CD4-positive, alpha-beta T cell treated with Interleukin-17A for 1 hour (primary cell): ENCODE measurements at places on chromosomes 2 and 18.

DNA sequence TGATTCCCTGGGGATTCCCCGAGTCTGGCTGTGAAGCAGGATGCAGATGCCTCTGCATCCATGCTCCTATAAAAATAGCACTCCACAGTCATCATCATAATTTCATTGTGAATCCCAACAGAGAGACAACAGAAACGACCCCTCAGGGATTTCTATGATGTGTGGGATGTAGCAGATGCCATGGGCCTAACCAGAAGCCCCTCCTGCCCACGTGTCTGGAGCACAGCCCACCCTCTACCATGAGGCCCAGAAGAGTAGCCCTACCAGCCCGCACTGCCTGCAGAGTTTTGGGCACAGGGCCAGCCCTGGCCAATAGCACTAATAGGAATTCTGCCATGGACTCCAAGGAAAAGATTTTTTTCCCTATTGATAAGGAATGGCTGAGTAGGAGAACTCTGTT, 66.6 kb downstream of the GYPC start:
- DNase-seq = no peak

DNA sequence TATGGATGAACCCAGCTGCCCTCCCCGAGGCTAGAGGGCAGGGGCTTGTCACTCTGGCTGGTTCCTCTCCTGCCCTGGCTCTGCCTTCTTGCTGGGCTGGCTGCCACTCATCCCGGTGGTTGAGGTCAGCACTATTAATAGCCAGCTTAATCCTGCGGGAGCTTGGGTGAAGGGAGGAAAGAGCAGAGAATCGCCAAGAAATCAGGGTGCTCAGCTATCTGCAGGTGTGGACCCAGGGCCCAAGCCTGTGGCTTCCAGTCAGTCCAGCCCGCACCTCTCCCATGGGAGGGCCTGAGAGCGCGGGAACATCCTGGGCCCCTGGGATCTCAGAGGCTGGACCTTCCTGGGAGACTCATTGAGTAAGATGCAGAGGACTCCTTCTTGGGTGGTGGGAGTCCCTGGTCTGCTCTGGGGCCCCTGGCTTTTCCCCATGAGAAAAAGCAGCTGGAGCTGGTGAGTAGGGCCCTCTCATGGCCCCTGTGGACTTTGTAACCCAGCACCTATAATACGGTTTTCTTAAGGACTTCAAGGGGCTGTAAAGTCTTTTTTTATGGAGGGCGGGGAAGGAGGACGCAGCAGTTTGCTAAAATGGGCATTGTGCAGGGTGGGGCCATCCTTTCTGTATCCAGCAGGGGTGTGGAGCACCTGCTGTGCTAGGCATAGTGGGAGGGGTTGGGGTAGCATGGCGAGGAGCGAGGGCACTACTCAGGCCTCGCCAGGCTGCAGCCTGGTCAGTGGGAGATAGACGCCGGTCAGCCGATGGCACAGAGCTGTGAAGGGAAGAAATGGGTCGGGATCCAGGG, 27.4 kb upstream of the CNNM3 start:
- DNase-seq = no peak

DNA sequence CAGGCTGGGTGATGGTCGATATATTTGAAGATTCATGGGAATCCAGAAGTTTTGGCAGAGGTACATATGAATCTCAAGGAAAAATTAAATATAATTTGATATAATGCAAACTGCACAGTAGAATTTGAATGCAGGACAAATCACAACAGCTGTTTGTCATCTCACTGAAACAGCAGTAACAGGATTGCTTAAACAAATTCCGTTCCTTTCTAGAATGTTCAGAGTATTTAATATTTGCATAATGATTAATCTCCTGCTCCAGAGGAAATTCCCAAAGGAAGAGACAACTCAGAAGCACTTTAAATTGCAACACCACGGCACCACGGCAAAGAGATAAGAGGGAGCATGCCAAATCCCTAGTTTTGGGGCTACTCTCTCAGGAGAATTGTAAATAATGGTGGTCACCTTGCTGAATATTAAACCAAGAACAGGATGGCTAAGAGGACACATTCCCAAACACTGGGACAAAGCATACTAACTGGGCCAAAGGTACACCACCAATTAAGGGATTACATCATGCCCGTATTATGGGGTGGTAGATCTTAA, 67.8 kb upstream of the MAP4K3 start:
- no peak for DNase-seq

GRCh38 chr2:160916300-160916699, 243.9 kb upstream of the TANK start:
- no peak for DNase-seq

DNA sequence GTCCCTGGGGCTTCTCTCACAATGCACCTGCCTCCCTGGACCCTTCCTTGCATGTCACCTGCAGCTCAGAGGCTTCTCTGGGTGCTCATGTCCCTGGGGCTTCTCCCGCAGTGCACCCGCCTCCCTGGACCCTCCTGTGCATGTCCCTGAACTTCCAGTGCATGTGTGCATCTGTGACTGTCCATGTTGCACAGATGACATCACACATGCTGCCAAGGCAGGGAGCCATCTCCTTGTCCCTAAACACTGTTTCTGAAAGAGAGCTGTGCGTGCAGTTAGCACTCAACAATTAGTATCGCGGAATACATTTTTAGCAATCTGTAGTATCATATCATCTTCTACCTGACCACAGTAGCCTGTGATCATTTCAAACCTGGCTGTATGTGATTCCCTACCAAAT, 216.4 kb upstream of the PXDN start:
- DNase-seq = no peak

DNA sequence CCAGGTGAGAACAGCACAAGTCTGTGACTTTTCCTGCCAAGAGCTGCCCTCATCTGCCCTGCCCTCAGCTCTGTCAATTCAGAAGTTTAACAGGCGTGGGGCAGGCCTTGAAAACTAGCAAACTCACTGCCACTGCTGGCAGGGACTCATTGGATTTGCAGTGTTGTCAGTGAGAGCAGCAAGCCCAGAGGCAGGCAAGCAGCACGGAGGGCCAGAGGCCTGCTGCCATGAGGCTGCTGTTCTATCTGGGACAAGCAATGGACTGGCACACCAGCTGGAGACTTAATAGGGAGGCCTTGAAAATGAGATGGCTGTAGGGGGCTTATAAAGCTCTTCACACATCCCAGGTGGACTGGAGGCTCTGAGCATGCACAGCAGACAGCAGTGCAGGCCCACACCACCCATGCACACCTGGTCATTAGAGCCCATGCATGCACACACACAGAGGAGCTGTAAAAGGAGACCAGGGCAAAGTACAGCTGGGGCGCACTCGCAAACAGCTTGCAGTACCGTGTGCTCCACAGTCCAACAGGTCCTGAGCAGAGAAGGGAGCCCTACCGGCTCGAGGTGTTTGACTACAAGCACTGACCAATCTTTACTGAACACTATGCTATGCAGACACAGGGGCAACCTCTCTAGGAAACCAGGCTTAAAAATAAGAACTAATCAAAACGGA, 28.7 kb downstream of the MGAT4A start:
- no peak for DNase-seq

- DNase-seq = no peak
Observed at GRCh38 chr2:12350821-12351220, 365.9 kb upstream of the TRIB2 start.

DNA sequence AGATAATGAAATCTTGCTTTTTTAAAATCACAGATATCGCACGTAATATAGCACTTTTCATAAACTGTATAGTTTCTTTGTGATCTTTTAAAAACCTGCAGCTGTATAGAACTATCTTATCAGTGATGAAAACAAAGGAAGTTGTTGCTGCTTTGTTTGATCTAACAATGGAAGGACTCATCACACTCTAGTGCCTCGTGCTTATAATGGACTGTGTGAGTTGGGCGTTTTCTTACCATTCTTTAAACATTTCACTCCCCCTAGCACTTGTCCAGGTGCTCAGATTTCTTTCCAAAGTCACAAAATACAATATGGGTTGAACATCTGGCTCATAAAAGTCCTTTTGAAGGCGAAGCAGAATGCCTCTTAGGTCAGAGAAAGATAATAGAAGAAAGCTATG, 94.8 kb upstream of the SPATS2L start:
- no peak for DNase-seq

GRCh38 chr2:73426176-73426575, 40.5 kb downstream of the ALMS1 start:
- DNase-seq = no peak

- no peak for DNase-seq
Observed at GRCh38 chr2:107197594-107198294, 311.8 kb upstream of the ST6GAL2 start.

GRCh38 chr2:106745468-106745867, 140.5 kb downstream of the ST6GAL2 start:
- no peak for DNase-seq

GRCh38 chr2:181268174-181268867, 188.9 kb upstream of the ITGA4 start:
- DNase-seq = no peak

- no peak for DNase-seq
Observed at GRCh38 chr2:136130045-136130444, 12.1 kb upstream of the CXCR4 start.

DNA sequence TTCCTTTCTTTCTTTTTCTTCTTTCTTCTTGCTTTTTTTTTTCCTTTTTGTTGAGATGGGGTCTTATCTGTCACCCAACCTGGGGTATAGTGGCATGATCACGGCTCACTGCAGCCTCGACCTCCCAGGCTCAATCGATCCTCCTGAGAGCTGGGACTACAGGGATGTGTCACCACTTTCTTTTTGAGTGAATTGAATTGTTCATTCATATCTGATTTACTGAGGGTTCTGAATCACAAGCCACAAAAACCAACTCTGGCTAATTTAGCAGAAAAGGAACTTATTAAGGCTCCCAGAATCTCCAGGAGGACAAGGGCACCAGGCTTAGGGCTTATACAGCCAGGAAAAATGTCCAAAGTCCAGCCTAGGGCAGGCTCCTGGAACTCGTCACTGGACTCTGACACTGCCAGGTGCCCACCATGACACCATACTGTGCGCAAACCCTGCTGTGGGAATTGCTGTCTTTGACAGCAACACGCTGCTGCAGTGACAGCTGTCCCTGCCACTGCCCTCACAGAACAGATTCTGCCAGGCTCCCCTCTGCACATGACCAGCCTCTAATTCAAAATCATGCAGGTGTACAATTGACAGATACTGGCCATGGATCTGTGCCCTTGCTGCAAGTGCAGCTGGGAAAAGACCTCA, 42.9 kb upstream of the EML6 start:
- no peak for DNase-seq

- DNase-seq = no peak
Observed at GRCh38 chr2:223060201-223060825, 8.3 kb downstream of the KCNE4 start.

DNA sequence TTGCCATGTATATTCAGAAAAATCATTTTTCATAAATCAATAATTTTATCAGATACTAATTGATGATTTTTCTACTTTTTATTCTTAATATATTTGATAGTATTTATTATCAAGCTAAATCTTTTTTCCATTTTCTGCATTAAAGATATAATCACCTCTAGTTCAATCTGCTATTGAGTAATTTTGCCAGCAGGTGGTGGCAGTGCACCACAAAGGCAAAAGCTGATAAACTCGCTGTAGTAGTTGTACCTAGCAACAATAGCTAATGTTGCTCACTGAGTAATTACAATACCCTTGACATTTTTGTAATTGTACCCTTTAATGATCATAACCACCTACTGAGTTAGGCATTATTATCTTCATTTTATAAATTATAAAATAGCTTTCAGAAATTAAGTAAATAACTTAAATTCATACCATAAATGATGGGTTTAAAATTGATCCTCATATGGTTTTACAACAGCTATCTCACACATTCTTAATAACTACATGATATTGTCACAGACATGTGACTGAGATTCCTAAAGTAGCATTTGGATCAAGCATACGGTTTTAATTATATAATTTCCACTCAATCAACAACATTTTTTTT, 52.0 kb upstream of the CALCRL start:
- DNase-seq = peak; percentile 32

DNA sequence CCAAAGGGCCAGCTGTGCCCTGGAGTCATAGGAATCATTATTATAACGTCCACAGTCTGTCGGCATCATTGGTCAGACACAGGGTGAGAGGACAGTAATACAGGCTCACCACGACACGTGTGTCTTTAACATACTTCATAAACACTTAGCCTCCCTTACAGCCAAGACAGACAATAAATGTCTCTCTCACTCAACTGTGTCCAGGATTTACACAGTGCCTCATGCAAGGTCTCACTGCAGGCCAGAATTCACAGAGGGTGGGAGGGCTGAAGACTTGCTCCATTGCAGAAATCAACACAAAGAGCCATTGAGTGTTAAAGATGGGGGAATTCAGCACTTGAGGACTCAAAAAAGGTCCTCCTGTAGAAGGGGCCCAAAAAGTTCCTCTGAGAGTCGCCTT, 210.5 kb downstream of the BCL2 start:
- no peak for DNase-seq

DNA sequence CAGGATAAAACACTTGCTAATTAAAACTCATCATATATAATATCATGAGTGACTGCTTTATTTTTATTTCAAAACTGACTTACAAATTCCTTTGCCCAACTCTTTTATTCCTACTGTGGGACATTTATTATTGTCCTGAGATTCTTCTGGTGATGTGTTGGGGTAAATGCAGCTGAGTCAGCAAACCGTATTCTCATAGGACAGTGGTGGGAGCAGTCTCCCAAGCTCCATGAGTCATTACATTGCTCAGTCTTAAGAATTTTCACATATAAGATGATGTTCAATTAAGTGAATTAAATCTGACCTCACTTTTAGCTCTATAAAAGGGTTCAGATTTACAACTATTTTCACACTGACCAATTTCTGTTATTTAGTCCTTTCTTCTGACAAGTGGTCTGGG, 1530.7 kb downstream of the LRP1B start:
- no peak for DNase-seq

GRCh38 chr18:32139835-32140283, 48.2 kb downstream of the RNF138 start:
- DNase-seq = no peak

DNA sequence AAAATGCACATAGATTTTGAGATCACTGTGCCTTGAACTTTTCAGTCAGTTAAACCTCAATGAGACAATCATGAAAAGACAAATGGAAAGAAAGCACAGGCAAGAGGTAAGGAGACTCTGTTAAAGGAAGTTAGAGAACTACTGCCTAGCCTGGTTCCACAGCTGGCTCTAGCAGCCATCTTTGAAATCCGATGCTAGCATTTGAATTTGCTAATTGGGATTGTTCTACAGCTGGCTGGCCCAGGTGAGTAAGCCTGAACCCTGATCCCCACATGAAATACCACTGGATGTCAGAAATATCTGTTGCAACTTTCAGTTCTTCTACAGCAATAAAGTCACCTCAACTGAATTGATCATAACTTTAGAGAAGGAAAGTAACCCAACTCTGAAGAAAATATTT, 315.2 kb upstream of the CHAC2 start:
- no peak for DNase-seq

- DNase-seq = no peak
Observed at GRCh38 chr2:135949451-135950234, 35.8 kb downstream of the DARS1 start.

- DNase-seq = peak; percentile 10
Observed at GRCh38 chr2:149313512-149313972, 16.8 kb upstream of the LYPD6 start.

- no peak for DNase-seq
Observed at GRCh38 chr2:164388511-164388910, 232.8 kb downstream of the GRB14 start.

- DNase-seq = no peak
Observed at GRCh38 chr18:71336576-71337210, 1047.8 kb downstream of the SOCS6 start.

GRCh38 chr2:124121760-124122275, 96.7 kb downstream of the CNTNAP5 start:
- no peak for DNase-seq

GRCh38 chr2:102208774-102209173, 22.0 kb downstream of the IL1RL2 start:
- DNase-seq = no peak
